ENCODE measurements at places on chromosomes 16 and 17. TPM values are rescaled to one million over a fixed set of nuclear protein-coding genes. Genes with fewer than 3 reads are reported as not detected.

The KCNJ2 gene
- total RNA-seq, result 0.05 TPM

The SLFN12 gene
- not detected for total RNA-seq

The WFDC1 gene
- not detected for total RNA-seq

The DPEP2 gene
- not detected for total RNA-seq

The DNAI2 gene
- total RNA-seq, result not detected

The KRTAP3-1 gene
- not detected for total RNA-seq

The CPHXL2 gene
- not detected for total RNA-seq
